RKO (cell line): ENCODE measurements at places on chromosomes 1 and 21.

DNA sequence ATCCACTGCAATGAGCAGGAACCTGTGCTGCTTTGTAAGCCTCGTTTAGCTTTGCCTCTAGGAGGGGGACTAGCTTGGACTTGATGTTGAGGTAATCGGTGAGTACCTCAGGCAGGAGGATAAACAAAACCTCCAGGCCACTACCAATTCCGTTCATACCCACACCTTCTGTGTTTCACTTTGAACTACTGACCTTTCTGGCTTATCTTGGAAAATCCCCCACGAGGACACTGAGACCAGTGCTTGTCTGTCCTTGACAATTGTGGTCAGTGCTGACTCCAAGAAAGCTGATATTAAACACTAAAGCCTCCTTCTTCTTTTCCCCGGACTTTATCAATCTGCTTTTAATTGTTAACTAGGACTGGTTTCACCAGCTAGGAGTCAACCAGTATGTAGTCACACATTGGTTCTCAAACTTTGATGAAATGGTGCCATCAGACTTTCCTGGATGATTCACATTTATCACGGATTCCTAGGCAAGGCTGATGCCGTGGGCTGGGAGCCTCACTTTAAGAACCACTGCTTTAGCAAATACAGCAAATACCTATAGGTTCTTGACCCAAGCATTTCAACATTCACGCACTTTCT, 52.7 kb downstream of the TGFB2 start:
- DNase-seq = no peak

DNA sequence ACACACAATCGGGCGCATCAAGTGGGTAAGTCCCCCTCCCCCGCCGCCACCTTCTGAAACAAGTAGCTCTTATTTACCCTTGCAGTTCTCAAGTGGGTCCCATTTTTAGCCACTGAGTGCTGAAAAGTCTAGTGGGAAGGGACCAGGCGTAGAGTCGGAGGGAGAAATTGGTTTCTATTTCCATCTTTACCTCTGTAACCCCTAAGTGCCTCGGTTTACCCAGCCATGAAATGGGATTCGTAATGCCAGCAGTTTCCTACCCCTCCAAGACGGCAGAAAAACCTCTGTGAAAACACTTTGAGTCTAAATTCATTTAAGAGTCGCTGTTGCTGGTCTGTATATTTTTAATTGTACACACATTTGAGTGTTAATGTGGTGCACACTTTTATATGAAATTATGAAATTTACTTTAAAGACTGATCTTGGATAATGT, 928 bp downstream of the TLCD4 start:
- peak; percentile 31 for DNase-seq

DNA sequence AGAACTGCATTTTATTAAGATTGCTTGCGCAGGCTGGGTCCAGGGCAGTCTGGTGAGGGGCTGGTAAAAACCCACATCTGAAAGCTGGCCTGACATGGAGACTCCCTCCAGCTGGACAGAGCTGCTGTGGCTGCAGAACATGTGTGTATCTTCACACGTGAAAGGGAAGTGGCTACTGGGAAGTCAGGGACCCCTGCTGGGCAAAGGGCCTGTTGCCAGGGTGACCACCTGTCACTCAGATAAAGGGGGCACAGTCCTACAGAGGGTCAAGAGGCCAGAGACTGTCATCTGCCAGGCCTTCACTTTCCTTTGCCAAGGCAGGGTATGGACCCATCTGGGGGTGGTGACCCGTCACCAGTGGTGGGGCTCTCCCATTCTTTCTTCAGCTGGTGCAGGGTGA, 17.5 kb downstream of the NKAIN1 start:
- DNase-seq = no peak

GRCh38 chr1:221035662-221036153, 156.5 kb downstream of the HLX start:
- DNase-seq = peak; percentile 87

- DNase-seq = no peak
Measured at GRCh38 chr1:243474906-243475305, 219.1 kb downstream of the SDCCAG8 start.

- DNase-seq = no peak
Measured at GRCh38 chr1:119340861-119341261, 27.7 kb upstream of the HAO2 start.

DNA sequence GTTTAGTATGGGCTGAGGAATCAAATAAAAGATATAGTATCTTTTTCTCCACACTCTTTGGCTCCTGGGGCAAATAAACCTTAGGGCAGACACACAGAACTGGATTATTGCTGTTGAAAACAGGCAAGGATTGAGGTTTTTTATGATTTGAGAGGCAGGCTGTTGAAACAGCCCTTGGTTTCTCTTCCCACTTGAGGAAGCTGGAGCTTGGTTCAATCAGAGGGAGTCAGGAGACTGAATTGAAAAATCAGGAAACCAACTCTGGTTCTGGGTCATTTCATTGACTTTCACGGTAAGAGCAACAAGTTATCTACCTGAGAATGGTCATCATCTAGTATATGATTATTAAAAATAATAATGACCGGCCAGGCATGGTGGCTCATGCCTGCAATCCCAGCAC, 108.4 kb downstream of the CNIH3 start:
- no peak for DNase-seq
